ENCODE measurements at places on chromosomes 7 and 10.

DNA sequence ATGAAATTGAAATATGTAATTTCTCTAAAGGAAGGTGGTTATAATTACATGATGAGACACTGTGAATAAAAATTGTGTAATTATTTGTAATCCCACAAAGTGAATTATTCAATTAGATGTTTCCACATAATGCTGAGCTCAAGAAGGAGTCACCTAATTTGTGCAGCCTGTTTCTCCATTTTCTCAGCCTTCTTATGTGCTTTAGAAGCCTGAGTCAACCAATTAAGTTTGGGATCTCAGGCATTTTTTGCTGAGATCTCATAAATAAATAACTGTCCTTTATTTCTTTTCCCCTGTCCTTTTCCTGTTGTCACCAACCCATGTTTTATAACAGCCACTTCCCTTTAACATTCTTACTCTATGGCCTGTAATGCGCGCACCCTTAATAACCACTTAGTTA is 506.5 kb upstream of the SEMA3D start:
- DNase-seq = no peak

- DNase-seq = no peak
Observed at GRCh38 chr7:11831156-11831735, 752 bp downstream of the THSD7A start.

GRCh38 chr10:14009371-14010100 is 321.2 kb downstream of the FRMD4A start:
- peak; percentile 77 for DNase-seq

- DNase-seq = no peak
Observed at GRCh38 chr7:31054608-31055278, 2.6 kb downstream of the ADCYAP1R1 start.

DNA sequence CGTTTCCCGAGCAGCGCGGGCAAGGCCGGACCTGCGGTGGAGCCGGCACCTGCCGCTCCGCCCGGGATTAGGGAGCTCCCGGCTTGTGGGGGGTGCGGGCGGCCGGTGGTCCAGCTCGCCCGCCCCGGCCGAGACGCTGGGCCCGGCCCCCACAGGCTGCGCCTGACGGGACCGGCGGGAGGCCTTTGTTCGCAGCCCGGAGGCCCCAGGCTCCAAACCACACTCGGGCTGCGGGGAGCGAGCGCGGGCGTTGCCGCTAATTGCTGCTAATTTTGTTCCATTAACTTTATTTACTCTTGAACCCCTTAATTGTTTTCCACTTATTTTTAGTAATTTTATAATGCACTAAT is 9.6 kb downstream of the UNCX start:
- DNase-seq = no peak

- DNase-seq = no peak
Observed at GRCh38 chr7:137296576-137296975, 47.0 kb downstream of the PTN start.

- DNase-seq = peak; percentile 28
Observed at GRCh38 chr7:157255201-157255606, 81.6 kb upstream of the DNAJB6 start.

DNA sequence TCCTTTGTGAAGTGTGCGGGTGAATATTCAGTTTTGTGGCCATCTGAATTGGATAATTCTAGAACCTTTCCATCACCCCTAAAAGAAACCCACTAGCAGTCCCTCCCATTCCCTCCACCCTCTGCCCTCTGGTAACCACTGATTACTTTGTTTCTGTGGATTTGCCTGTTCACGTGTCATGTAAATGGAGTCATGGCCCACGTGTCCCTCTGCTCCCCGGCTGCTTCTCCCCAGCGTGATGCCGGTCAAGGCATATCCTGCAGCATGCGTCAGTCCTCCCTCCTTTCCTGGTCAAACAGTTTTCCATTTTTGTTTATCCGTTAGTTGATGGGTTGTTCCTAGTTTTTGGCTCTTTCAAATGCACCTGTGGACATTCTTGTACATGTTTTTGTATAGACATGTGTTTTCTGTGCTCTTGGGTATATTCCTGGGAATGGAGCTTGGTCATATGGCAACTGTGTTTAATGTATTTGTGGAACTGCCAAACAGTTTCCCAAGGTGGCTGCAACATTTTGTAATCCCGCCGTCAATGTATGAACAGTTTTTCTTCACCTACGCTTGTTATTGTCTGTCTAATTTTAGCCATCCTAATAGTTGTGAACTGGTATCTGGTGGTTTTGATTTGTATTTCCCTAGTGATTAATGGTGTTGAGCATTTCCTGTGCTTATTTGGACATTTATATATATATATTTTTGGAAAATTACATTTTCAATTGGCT is 22.4 kb downstream of the PPP2R2D start:
- no peak for DNase-seq

- no peak for DNase-seq
Observed at GRCh38 chr10:112624546-112625048, 177.6 kb downstream of the VTI1A start.

DNA sequence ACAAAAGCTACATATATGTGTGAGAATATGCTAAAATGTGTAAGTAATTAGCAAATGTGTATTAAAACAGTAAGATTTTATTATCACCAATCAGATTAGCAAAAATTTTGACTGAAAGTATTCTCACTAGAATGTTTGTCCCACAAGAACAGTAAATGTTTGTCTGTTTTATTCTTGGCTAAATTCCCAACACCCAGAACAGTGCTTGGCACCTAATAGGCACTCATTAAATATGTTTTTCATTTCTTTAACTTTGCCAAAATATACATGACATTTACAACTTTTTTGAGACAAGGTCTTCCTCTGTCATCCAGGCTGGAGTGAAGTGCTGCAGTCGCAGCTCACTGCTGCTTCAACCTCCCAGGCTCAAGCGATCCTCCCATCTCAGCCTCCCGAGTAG is 143.6 kb downstream of the EBF3 start:
- no peak for DNase-seq

DNA sequence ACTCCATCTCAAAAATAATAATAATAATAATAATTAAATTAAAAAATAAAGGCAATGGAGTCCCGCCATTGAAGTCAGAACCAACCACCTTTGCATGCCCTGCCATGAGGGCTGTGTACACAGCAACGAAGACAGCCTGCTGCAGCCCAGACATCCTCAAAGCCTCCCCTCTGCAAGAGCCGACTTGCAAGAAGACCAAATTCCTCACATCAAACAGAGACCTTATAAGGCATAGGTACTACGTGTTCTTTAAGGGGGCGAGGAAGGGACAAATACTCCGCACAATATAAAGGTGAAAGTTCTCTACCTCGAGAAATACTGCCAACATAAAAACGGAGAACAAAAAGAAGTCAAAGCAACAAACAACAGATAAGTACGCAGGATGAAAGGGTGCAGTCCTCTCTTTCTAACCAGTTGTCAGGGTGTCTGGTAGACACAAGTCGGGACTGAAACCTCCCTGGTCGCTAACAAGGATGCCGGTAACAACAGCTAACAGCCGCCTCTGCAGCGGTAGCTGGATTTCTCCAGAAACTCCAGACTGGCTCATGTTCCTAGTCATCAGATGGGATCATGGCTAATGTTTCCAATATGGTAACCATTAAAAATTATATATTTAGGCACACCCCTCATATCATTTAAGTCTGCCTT is 23.6 kb downstream of the FGFR2 start:
- no peak for DNase-seq

DNA sequence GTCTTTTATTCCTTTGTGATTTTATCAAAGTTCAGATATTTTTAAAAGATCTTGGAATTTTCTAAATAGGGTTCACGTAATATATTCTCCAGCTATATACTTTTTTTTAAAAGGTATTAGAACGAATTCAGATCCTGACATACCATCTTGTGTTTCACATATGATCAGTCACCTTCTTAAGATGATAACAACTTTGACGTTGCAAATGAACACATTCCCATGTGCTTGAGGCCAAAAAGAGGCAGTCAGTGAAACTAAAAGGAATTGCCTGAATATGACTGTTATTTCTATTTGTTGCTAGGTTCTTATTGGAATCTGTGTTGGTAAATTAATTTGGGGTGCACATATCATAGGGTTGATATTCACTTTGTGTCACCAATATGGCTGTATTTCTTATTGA is 310.1 kb downstream of the MDFIC start:
- DNase-seq = no peak

- peak; percentile 44 for DNase-seq
Observed at GRCh38 chr10:99921948-99922347, 87.8 kb downstream of the DNMBP start.

Data from EL (cell line).